ENCODE measurements at places on chromosomes 5 and 9.
A peak's percentile ranks its signal among the peaks of the same experiment; 100 is the strongest.

DNA sequence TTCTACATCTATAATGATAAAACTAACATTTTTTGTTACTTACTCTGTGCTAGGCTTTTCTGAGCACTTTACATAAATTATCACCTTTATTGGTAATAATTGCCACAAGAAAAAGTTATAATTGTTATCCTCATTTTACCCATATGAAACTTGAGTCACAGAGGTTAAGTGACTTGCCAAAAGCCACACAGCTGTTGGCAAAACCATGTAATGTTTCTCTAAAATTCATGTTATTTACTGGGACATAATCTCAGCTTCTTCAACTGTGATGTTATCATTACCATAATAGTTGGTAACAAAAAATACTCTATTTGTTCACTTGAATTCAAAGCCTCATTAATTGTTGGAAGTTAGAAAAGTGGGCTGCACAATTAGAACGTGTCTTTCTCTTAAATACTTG, 437.3 kb downstream of the BRINP1 start:
- DNase-seq = no peak

- no peak for DNase-seq
These were observed 212.8 kb downstream of the EBF1 start for GRCh38 chr5:158886957-158887356.

DNA sequence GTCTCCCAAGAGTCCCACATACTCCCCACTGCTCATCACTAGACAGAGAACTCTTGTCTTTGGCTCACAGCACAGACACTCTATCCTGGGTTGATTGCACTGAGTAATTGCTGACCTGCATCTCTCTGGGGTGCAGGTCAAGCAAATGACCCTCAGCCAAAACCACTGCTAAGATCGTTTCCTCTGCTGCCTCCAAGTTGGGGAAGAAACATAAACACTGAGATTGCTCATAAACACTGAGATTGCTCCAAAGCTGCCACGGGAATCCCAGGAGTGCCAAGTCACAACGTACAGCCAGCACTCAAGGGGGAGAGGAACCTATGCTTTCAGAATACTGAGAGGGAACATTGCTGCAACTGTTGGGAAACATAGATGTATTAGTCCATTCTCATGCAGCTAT, 1402.1 kb upstream of the ACO1 start:
- DNase-seq = no peak

DNA sequence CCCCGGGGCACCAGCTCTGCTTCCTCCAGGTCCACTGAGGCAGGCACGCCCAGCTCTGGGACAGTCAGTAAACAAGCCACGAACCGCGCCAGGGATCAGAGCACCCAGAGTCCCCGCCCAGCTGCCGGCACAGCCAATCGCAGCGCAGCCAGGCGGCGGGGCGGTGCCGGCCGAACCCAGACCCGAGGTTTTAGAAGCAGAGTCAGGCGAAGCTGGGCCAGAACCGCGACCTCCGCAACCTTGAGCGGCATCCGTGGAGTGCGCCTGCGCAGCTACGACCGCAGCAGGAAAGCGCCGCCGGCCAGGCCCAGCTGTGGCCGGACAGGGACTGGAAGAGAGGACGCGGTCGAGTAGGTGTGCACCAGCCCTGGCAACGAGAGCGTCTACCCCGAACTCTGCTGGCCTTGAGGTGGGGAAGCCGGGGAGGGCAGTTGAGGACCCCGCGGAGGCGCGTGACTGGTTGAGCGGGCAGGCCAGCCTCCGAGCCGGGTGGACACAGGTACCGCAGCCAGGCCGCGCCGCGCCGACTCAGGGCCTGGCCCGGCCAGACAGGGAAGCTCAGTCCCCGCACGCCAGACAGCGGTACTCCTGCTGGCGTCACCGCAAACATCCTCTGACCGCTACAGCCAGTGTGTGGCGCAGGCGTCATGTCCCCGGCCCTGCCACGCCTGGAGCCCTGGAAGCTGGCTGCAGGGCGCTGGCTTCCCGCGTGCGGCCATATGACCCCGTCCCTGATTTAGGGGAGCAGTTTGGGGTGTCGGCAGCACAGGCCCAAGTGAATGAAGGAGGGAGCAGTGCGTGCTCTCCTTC, at the start of gene CTSL:
Gene CTSL (plus strand): TSS at position 220 of the 810 bp plus-strand sequence. CDS start 1,485 bp downstream, outside the sequence.
- DNase-seq = peak; percentile 17

- no peak for DNase-seq
These were observed 3.6 kb upstream of the ENG start for GRCh38 chr9:127858041-127858512.

- no peak for DNase-seq
These were observed 165.6 kb upstream of the ZNF462 start for GRCh38 chr9:106697390-106697749.

- no peak for DNase-seq
These were observed 4.2 kb downstream of the CNOT6 start for GRCh38 chr5:180498378-180498777.

GRCh38 chr5:16679863-16680262, 63.1 kb upstream of the RETREG1 start:
- DNase-seq = no peak

GRCh38 chr5:146588331-146589027, 72.5 kb upstream of the GPR151 start:
- DNase-seq = no peak

DNA sequence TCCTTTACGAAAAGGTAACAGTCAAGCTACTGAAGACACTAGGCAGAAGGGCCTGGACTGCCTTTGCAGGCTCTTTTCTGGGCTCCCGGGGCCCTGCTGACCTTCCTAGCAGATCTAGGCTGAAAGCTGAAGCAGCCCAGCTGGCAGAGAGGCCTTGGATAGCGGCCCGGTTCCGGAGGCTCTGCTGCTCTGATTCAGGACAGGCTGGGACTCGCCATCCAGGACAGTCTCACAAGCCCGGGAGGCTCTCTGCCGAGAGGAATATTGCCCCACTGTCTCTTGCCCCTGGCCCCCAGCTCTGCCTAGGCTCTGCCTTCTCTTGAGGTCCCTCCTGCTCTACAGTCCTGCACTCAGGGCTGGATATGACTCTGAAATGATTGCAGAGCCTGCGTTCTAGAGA, 67.8 kb downstream of the PSD2 start:
- no peak for DNase-seq

DNA sequence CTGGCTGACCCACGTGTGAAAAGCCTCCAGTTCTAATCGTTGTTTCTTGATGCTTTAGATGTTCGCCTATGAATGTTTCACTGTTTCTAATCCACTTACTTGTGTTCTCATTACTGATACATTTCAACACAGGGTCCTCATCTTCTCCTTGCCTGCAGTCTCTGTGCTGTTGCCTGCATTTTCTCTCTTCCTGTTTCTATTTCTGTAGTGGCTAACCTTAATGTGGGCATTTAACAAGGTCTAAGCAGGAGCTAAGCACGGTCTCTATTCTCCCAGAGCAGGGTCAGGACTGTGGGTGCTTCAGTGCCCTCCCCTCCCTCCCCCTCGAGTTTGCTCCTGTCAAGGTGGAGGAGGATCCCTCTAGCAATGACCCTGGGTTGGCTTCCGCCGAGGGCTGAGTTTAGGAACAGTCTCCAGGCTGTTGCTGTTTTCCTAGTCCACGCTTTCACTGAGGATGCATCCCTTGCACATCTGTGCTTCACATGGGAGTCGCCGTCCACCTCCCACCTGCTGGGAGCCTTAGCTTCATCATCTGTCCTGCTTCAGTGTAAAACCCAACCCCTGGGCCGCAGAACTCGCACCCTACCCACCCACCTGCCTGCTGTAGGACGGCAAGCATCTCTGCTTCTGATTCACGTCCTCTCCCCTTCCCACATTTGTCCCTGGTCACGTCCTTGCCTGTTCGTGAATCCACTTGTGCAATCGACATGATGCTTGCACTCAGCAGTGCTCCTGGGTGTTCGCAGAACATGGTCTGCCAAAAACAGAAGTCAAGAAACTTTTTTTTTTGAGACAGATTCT, 2.4 kb upstream of the EXOC3 start:
- DNase-seq = no peak

- DNase-seq = no peak
These were observed 175.4 kb downstream of the SLIT3 start for GRCh38 chr5:169125571-169125970.

GRCh38 chr9:129568560-129569501, 52.1 kb downstream of the C9orf50 start:
- no peak for DNase-seq

- no peak for DNase-seq
These were observed 628.8 kb downstream of the PDE4D start for GRCh38 chr5:59264639-59265245.

DNA sequence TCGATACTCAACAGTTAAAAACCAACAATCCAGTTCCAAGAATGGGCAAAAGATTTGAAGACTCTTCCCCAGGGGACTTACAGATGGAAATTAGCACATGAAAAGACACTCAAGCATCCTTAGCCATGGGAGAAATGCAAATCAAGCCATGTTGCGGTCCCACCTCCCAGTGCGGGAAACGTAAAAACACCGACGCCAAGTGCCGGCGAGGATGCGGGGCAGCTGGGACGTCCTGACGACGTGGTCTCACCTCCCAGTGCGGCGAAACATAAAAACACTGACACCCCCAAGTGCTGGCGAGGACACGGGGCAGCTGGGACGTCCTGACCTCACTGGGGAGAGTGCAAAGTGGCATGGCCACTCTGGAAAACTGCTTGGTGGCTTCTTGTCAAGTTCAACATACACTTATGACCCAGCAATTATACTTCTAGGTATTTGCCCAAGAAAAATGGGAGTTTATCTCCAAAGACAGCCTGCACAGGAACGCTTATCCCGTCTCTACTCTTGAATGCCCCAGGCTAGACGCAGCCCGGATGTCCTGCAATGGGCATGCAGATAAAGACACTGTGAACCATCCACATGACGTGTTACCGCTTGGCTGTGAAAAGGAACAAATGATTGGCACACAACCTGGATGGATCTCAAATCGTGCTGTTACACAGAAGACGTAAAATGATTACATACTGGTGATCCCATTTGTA, 60.1 kb upstream of the UBAC1 start:
- no peak for DNase-seq

DNA sequence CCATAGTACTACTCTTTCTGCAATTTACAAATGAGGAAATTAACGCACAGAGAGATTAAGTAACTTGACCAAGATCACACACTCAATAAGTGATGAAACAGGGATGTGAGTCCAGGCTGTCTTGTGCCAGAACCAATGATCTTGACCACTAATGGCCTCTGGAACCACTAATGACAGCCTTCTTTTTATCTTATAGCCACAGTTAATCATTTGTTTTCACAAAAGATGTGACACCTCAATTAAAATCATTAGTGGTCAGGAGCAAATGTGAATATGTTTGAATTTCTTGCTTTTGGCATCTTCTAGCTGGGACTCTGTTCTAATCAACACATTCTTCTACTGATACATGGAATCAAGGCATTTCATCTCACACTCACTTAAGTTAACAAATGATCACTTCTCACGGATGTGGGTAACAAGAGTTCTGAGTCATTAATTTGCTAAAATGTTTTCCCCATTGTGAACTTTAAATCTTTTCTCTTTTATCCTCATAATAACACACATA, 102.7 kb upstream of the CD180 start:
- DNase-seq = no peak

DNA sequence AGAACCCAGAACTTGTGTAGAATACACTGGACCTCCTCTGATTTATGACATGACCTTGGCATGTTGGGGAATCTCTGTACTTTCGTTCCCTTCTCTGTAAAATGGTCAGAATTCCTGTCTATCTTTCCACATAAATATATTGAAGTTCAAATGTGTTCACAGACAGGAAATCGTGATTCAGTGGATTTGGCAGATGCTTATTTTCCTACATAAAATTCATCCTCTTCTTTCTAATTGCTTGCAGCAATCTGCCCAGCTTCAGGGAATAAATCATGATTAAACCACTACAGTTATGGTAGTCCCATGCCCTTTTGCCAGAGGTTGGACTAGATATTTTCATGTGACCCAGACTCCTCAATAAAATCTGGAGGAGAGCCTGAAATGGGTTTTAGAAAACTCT, 52.1 kb upstream of the ARL15 start:
- no peak for DNase-seq

DNA sequence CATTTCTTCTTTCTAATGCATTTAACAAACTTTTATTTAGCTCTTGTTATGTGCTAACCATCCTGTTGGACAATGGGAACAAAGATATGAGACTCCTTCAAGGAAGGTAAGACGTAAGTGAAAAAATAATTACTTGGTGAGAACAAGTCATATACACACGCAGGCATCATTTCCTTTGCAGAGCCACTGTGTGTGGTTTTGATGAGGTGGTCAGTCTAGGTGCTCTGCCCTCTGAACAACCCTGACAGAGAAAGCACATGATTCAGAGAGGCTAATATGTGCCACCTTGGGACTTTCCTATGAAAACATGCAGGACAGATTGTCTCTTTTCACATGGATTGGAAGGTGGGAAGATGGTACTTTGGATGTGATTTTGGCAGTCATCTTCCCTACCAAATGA, 1162.5 kb upstream of the DMAC1 start:
- DNase-seq = no peak

DNA sequence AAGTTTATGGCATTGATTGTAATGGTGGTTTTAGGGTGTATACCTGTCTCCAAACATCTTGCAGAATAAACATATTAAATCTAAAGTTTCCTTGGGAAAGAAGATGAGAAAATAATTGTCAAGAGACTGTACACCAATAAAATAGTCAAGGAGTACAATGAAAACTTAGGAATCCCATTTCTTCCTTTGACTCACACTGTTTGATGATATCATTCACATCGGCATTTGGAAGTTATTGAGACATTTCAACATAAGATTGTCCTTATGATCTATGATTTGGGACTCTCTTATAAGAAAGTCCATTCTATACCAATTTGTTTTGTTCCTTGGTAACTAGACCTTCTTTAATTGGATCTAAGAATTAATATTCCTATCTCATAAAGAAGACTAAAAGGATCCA, 482.7 kb downstream of the RAB3C start:
- no peak for DNase-seq

DNA sequence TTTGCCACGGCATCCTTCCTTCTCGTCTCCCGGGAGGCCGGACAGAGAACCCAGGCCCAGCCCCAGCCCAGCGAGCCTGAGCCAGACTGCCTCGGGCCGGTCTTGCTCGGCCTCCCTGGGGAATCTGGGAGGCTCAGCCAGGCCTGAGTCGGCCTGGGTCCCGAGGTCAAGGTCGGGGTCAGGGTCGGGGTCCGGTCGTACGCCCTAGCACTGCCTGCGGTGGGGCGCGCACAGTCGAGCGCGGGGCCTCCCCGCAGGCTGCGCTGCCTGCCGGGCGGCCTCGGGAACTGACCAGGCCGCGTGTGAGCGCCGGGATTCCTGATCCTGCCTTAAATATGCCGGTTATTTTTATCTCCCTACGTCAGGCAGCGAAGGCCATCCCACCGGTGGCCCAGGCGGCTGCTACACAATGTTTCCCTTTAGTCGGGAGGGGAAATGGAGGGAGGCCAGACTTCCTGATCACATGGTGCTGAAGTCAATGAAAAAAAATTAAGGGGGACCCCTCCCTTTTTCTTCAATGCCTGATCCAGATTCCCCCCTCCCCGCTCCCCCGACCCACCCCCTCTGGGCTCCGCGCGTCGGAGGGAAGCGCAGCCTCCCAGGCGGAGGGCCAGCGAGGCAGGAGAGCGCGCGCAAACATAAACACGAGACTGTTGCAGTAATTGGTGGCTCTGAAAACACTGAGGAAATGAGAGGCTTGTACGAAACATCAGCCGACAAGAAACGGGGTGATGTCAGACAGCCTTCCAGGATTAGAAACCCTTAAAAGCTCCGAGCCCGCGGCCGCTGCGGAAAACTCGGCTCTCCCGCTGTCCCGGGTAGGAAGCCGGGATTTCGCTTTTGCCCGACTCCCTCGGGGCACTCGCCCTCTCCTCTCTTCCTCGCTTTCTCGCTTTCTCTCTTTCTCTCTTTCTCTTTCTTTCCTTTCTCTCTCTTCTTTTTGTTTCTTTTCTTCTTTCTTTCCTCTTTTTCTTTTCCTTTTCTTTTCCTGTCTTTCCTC, 148.2 kb upstream of the KLF4 start:
- DNase-seq = no peak

GRCh38 chr9:114316605-114317230, 6.2 kb upstream of the ORM1 start:
- no peak for DNase-seq
